ENCODE measurements at places on chromosomes 6 and 20. TPM values are rescaled to one million over a fixed set of nuclear protein-coding genes. Genes with fewer than 3 reads are reported as not detected.

HTR1E gene
- not detected for total RNA-seq

GNAS-AS1 gene
- not detected for total RNA-seq

EDN3 gene
- 1.6 TPM for total RNA-seq

CDSN gene
- not detected for total RNA-seq

SNPH gene
- total RNA-seq: 3.8 TPM

CALHM6 gene
- not detected for total RNA-seq

TRAPPC3L gene
- total RNA-seq: not detected

SEL1L2 gene
- not detected for total RNA-seq

Data from A549 treated with ZK216348 at 1 μM for 4 hours (cell line).